Vagina (tissue), 2 donors: ENCODE measurements at places on chromosomes 1 and 21.

DNA sequence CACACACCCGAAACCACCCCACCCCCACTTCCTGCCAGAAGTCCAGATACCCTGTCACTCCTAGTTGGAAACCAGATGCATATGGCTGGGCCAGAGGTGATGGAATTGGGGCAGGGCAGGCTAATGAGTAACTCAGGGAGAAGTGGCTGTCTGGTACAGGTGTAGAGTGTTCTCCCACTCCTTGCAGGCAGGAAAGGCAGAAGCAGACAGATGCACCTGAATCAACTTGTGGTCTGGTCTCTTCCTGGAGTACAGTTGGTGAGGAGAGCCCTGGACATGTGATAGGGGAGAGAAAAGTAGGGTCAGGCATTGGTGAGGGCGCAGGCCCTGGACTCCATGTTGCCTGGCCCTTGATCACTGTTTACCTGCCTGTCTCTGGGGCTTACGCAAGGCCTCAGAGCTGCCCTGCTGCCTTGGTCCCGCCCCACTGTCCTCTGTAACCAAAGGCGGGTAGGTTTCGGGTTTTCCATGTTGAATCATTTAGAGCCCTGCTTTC, 2.5 kb downstream of the CGN start:
- no peak for DNase-seq

GRCh38 chr21:44370786-44371410, 17.5 kb downstream of the TRPM2 start:
- DNase-seq: no peak

DNA sequence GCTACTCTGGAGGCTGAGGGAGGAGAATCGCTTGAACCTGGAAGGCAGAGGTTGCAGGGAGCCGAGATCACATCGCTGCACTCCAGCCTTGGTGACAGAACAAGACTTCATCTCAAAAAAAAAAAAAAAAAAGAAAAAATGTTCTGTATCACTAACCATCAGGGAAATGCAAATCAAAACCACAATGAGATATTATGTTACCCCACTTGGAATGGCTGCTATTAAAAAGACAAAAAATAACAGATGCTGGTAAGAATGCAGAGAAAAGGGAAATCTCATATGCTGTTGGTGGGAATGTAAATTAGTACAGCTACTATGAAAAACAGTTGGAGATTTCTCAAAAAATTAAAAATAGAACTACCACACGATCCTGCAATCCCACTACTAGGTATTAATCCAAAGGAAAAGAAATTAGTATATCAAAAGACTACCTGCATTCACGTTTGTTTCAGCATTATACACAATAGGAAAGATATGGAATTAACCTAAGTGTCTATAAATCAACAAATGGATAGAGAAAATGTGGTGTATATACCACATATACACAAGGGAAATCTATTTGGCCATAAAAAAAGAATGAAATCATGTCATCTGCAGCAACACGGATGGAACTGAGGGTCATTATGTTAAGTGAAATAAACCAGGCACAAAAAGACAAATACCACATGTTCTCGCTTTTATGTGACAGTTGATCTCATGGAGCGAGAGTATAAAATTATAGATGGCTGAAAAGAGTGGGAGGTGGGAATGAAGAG, 62.6 kb downstream of the ABL2 start:
- DNase-seq: no peak

- no peak for DNase-seq
Observed at GRCh38 chr1:115728341-115728740, 40.2 kb downstream of the CASQ2 start.

DNA sequence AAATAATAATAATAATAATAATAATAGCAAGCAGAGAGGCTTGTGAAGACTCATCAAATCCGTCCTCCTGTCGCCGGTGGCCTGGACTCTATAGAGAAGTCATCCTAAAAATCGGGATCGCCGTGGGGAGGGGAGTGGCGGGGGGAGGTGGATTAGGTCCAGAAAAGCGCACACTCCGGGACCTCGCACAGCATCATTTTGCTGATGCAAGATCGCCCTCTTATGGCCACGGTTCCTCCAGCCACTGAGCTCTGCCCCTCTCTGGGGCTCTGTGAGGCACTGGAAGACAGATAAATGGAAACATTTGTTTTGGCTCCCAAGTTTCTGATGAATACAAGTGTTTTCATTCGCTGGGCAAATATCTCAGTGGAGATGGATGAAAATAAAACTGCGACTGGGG, 612.0 kb downstream of the MATN1 start:
- no peak for DNase-seq
